ENCODE measurements at places on chromosomes 13 and 19.
A peak's percentile ranks its signal among the peaks of the same experiment; 100 is the strongest.

DNA sequence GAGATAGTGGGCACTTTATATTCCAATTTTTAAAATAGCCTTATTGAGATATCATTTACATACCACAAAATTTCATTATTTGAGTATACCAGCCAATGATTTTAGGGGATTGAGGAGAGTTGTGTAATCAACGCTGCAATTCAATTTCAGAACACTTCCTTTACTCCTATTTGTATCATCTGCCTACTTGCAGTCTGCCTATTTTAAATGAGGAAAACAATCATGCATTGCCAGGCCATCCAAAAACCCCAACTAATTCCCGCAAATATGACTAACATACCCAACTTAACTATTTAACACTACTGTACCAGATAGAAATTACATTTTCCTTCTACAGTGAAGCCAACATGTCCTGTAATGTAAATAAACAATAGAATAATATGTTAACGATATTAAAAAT lies 26.7 kb downstream of the CAB39L start:
- no peak for DNase-seq

GRCh38 chr19:18282021-18282787 lies 782 bp upstream of the JUND start:
- DNase-seq, result peak; percentile 82

- no peak for DNase-seq
Measured at GRCh38 chr19:50515168-50515561, 1.5 kb upstream of the ASPDH start.

GRCh38 chr13:21531455-21531854 lies 72.4 kb upstream of the ZDHHC20 start:
- no peak for DNase-seq

DNA sequence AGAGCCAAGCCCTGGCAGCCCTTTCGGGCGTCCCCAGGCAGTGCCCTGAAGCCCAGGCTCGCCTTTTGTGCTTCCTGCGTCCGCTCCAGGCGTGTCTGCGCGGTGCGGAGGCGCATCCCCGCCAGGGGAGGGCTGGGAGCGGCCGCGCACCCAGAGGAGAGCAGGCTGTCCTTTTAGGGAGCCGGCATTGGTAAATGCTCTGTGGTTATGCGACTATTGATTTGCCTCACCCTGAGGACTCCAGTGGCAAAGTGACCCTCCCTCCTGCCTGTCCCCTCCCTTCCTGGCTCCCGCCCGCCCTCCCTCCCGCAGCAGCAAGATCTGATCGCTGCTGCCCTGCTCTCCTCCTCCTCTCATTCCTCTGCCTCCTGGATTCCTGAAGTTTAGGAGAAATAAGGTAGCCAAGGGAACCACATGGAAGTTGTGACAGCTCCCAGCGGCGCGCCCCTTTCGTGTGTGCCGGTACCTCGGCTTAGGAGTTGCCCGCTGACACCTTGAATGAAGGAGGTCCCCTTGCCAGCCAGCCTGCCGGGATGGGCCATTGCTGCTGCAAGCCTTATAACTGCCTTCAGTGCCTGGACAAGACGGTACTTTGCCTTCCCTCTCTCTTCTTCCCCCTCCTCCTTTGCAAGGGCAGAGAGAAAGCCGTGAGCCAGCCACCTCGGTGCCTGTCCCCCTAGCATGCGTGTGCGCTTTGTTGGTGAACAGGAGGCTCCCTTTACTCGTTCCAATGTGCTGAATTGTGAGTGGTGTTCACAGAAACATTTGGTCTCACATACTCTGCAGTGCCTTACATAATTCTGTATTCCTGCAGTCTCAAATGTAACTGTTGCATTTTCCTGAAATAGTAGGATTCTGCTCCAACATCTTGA lies 166.9 kb downstream of the SLC7A1 start:
- no peak for DNase-seq

GRCh38 chr13:38180670-38181069 lies 169.0 kb upstream of the UFM1 start:
- no peak for DNase-seq

GRCh38 chr13:68176475-68176874 lies 946.3 kb upstream of the PCDH9 start:
- DNase-seq, result no peak

DNA sequence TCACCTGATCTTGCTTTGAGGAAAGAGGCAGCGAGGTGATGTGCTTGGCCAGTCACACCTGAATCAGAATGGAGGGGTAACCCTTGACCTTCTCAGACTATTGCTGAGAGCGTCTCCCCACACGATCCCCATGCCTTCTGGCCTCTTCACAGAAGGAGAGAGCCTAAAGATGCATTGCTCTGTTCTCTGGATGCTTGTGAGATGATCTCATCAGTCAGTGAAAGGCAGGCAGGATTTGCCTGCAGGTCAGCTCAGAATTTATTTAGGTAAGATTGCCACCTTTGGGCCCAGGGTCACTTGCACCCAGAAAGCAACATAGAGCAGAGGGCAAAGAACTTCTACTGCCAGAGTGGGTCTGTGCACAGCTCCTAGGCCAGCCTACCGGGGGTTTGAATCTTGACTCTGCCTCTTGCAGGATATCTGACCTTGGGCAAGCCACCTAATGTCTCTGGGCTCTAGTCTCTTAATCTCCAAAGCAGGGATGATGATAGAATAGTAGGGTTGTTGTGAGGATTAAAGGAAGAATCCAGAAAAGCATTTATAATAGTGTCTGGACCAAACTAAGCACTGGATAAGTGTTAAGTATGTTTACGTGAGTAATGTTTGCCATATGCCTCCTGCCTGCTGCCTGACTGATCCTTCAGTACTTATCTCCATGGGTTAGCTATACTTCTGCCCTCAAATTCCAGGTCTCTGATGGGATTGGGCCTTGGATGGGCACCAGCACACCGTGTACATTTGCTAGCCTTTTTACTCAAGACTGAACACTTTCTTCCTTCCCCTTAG lies 8.4 kb upstream of the FLT1 start:
- DNase-seq, result no peak

DNA sequence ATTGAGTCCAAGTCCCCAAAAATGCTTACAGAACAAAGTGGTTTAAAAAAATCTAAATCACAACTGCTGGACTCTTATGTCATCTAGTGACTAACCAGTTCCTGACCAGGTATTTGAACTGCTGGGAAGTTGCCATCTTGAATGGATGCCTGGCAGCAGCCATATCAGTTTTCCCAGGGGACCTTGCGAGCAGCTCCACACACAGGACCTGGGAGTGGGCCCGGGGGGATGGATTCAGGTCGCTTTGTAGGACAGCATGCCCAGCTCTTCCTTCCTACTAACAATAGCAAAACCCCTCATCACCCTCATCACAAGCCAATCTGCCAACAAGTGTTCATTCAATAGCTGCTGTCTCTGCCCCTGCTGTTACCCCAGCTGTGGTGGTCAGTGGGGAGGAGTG lies 65.3 kb downstream of the KCTD15 start:
- no peak for DNase-seq

GRCh38 chr13:93045836-93046235 lies 180.8 kb upstream of the GPC6 start:
- DNase-seq, result no peak

- DNase-seq, result no peak
Measured at GRCh38 chr19:6587093-6587820, 3.7 kb downstream of the CD70 start.

- no peak for DNase-seq
Measured at GRCh38 chr13:31159306-31159705, 2.4 kb downstream of the HSPH1 start.

DNA sequence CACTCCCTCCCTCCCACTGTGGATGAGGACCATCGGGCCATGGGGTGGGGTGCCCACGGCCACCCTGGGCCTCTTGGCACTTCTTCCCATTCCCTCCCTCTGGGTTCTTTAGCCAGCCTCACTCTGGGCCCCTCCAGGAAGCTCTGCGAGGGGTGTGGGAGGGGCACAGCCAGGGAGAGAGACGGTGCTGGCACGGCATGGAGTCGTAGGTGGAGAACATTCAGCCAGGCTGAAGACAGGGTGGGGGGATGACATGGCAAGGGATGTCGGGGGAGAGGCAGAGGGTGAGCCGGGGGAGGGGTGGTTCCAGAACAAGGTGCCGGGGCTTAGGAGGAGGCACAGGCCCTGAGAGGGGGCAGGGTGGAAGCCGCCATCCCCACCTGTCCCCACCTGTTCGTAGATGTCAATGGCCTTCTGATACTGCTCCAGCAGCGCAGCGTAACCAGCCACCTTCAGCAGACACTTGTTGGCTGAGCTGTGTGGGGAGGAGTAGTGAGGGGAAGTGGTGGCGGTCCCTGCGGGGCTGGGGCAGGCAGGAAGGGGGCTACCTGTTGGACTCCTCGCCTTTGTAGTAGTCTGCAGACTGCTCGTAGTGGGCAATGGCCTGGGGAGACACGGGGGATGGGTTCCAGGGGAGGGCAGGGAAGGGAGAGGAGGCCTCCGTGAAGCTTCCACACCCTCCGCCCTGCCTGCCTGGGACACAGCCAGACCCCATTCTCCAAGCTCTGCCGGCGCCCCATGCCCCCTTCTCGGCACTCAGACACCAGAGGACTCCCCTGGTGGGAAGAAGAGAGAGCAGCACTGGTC lies 8.8 kb upstream of the KPTN start:
- no peak for DNase-seq

DNA sequence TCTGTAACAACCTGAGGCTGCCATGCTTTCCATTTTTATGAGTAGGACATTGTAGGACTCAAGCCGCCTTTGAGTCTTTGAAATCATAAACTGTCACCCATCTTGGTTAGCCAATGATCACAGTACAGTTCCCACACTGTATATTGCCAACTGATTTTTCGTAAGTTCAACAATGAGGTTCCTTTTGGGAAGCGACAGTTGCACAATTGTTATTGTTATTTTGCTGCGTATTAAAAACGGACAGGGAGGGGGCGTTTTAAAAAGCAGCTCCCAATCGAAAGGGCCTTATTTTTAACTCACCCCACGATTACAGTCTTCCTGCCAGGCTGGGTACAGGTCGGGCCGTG lies 601 bp downstream of the SLC46A3 start:
- DNase-seq, result no peak

DNA sequence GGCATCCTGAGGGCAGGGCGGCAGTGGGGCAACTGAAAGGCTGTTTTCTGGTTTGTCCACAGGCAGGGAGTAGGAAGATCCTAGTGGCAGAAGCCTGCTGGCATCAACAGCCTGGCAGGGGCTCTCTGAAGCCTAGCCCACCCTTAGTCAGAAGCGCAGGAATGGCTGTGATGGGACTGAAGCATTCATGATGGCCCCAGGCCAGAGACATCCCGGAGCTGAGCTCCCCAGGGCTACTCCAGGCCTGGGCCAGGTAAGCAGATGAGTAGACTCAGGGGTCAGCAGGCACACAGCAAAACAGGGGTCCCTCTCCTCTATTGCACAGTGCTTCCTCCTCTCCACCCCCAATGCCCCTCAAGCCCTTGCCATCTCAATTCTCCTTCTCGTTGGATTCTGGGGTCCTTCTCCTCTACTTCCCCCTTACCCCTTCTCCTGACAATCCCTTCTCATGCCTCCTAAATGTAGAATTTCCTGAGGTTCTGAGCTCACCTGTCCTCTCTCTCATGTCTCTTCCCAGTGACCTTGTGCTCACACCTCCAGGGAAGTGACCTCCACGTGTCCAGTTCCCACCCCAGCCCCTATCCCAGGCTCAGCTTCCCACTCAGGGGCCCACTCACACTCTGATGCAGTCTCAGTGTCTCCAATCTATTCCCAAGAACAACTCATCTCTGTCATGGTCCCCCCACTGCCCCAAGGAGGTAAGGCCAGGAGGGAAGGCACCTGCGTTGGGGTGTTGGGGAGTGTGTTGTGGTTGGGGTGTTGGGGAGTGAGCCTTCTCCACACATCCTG lies 158.7 kb upstream of the ZNF507 start:
- DNase-seq, result no peak

DNA sequence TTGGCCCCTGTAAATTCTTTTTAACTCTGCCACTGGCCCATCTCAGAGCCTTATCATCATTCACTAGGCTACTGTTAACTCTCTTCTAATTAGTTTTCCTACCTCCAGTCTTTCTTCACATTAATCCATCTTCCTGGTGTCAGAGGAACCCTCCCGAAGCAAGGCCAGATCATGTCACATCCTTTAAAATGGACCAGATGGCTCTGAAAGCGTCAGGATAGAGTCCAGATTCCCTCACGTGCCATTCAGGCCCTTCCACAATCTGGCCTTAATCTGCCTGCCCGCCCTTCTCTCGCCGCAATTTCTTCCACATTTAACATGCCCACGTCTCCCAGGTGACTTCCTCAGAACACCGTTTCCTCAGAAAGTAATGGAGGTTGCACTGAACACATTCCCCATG lies 86.5 kb downstream of the RFC3 start:
- no peak for DNase-seq

DNA sequence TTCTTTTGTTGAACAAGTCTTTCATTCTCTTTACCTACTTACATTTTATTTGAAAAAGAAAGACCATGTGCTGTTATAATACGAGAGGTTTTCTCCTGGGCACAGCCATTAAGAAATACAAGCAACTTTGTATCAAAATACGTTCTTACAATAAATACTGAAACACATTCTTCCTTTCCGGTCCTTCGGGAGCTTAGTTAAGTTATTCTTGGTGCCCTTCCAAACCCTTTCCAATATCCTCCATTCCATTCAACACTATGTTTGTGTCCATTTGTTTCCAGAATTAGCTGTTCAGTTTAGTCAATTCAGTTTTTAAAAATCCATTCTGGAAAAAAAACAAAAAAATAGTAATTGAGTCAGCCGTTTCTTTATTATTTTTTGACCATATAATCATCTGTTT lies 746.8 kb upstream of the SLC10A2 start:
- no peak for DNase-seq

DNA sequence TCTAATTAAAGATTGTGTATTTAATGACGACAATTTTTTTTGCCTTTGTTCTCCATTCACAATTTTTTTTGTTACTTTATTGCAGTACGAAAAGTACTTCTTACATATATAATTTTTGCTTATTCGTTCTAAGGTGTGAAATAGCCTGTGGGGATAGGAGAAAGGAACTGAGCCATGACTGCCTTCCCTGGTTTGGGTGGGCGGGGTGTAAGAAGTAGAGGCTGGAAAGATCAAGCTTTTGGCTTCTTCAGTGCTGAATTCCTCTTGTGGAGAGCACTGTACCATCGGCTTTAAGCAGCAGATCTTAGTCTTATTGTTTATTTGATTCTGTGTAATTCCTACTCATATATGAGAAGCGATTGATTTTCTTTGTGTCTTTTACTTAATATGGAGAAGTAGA lies 115.8 kb downstream of the NBEA start:
- no peak for DNase-seq

- no peak for DNase-seq
Measured at GRCh38 chr19:53079313-53079924, 23.8 kb downstream of the ZNF160 start.

DNA sequence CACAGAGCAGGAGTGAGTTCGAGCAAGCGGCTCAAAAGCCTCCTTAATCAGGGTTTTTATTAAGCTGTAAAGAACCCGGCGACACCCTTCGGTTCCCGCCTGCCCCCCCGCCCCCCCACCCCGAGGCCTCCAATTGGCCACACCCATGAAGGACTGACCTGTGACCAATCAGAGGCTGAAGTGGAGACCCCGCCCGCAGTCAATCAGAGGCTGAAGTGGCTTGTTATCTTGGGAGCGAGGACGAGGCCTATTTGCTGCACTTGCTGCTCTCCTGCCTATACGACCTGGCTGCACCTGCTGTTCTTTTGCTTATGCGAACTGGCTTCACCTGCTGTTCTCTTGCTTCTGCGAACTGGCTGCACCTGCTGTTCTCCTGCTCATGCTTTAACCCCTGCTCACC lies 844.9 kb downstream of the OLFM4 start:
- DNase-seq, result no peak

GRCh38 chr19:1590641-1591397 lies 1.8 kb downstream of the MBD3 start:
- DNase-seq, result peak; percentile 17
